GM18507 (cell line): ENCODE measurements at places on chromosomes 11 and 22.

DNA sequence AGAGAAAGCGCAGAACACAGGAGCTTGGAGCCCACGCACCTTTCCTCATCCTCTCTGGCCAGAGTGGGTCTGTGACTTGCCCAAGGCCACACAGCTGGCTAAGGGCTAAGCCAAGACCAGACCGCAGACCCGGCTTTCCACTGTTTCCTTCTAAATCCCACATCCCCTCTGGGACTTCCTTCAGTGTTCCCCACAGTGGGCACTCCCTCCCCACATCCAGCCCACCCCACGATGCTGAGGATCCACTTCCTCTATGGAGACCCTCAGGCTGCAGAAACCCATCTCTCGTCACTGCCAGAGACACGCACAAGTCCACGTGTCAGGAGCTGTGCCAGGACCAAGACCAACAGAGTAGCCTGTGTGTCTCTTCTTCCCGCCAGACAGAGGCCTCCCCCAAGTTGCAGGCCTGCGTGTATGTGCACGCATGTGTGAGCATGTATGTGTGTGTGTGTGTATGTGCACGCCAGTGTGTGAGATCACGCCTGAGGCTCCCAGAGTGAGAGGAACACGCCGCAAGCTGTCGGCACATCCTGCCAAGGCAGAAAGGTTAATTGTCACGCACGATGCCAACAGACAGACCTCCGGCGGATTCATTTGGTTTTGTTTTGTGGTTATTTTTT lies 21.6 kb downstream of the PDGFB start:
- no peak for DNase-seq

DNA sequence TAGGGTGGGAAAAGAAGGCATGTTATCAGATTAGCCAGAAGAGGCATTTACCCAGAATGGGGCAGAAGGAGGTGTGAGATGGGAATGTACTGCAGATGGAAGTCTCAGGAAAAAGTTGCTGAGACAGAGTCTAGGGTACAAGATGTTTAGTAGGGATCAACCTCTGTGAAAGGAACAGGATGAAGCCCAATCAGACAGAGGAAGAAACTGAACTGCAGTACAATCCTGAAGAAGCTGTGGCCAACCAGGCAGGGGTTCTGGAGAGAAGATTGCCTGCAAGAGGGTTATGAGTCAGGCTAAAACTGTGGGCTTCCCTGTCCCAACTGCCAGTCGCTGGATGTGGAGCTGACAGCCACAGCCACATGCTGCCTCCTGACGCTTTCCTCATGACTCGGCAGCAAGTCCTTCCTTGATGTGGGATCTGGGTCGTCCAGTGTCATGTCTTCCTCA lies 64.0 kb downstream of the CWC15 start:
- no peak for DNase-seq

- DNase-seq = no peak
Measured at GRCh38 chr11:70737816-70738630, 339.7 kb downstream of the CTTN start.

GRCh38 chr11:69530278-69531070 lies 49.0 kb downstream of the LINC01488 start:
- DNase-seq = no peak

DNA sequence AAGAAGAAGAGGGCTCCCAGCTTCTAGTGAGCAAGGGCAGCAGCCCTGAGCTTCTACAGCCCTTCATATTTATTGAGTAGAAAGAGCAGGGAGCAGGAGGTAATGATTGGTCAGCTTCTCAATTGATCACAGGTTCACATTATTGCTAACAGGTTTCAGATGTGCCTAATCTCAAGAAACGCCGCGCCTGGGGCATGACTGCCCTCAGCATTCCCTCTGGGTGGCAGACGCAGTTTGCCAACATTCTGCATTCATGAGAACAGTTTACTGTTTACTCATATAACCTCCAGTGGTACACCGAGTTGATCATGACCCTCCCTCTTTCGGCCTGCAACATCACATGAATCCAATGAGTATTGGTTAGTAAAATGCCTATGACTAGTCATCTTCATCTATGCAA lies 4.7 kb upstream of the ZNF74 start:
- DNase-seq = no peak

DNA sequence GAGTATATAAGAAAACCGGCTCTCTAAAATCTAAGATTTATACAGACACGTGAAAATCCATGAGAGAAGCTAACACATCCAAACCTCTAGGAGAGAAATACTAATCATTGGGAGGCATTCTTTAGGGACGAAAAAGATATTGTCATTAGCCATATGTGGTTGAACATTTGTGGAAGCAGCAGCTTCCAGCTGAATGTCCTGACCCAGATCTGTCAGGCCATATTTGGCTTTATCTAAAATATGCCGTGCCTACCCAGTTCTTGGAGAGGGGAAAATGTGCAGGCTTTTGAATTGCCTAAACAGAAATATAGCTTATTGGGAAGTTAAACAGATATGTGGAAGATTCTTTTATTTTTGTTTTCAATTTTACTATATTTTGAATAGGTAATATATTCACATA lies 6.4 kb downstream of the CCDC89 start:
- no peak for DNase-seq

- DNase-seq = no peak
Measured at GRCh38 chr11:128608746-128609407, 21.5 kb upstream of the ETS1 start.

DNA sequence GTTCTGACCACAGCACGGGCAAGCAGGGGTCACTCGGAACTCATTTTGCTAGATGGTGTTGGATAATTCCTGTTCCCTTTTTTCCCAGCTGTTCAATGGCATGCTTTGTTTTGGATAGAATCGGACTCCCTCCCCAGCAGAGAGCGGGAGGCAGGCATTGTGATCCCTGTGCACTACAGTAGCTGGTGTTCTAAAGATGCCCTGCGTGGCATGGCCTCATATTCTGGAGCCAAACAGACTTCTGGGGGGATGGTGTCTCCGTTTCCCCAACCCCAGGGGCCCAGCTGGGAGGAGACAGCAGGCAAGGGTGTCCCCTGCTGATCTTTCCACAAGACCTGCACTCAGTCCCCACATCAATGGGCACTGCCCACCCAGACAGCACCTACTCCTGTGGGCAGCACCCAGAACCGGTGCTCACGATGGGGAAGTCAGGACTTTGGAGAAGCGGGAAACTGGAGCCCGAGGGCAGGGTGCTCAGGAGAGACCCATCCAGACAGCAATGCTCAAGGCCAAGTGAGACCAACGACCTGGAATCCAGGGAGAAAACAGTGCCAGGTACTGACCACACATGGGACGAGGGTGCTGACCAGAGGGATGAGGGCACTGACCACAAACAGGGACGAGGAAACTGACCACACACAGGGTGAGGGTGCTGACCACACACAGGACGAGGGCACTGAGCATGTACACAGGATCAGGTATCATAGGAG lies 934.9 kb downstream of the BRD1 start:
- DNase-seq = no peak

DNA sequence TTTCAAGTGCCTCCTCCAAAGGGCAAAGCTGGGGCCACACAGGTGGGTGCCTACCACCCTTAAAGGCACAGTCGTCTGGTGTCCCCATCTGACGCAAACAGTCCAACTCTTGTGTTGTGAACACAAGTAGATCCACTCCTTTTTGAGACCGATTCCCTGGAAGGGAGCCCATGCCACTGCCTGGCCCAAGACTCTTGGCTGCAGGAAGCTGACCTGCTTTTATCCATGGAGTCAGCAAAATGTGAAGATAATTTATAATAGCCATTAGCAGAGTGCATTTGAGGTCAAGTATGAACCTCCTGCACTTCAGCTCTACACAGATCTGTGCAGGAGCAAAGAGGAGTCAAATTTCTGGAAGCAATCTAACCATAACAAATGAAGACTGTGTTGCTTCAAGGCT lies 68.5 kb downstream of the ADM start:
- no peak for DNase-seq

- no peak for DNase-seq
Measured at GRCh38 chr11:123474994-123475393, 44.9 kb downstream of the GRAMD1B start.

DNA sequence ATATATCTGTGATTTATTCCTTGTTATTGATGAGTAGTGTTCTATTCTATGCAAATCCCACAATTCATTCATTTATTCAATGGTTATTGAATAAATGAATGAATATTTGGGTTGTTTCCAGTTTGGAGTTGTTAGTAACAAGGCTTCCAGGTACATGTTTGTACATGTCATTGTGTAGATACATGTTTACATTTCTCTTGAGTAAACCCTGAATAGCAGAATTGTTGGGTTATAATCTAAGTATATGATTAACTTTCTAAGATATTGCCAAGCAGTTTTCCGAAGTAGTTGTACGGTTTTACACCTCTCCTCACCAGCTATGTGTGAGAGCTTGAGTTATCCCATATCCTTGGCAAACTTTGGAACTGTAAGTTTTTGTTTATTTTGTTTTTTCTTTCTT lies 18.5 kb upstream of the OR8G1 start:
- no peak for DNase-seq
